ENCODE measurements at places on chromosomes 6 and 20.

GRCh38 chr6:134351615-134352474 lies 33.9 kb upstream of the SGK1 start:
- DNase-seq, result no peak

GRCh38 chr6:19413323-19413722 lies 423.8 kb upstream of the ID4 start:
- no peak for DNase-seq

GRCh38 chr20:47400685-47401084 lies 44.2 kb upstream of the ZMYND8 start:
- no peak for DNase-seq

DNA sequence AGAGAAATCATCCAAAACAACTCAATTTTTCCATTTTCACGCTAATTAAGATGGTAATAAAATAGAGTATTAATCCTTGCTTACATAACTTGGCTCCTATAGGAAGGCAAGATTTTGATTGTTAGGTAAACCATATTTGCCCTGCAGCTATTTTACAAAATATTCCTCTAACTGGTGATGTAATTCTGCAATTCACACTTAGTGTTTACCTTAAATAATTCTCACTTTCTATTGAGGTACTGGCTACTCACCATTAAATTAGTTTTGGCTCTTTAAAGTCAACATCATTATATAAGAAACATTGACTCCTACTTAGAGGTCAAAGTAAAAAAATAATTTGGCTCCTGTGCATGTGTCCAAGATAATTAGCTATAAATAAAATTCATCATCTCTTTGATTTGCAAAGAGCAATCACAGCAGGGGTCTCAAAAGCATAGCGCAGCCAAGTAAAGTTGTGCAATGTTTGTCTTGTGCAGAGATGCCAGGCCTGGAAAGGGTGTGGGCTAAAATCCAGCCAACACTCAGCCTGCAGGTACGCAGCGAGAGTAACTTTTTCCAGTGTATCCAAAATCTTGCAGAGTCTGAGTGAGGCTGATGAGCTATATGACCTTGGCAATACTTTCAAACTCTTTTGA lies 501.2 kb downstream of the MMUT start:
- no peak for DNase-seq

GRCh38 chr6:63731930-63732329 lies 96.3 kb downstream of the PHF3 start:
- DNase-seq, result no peak

DNA sequence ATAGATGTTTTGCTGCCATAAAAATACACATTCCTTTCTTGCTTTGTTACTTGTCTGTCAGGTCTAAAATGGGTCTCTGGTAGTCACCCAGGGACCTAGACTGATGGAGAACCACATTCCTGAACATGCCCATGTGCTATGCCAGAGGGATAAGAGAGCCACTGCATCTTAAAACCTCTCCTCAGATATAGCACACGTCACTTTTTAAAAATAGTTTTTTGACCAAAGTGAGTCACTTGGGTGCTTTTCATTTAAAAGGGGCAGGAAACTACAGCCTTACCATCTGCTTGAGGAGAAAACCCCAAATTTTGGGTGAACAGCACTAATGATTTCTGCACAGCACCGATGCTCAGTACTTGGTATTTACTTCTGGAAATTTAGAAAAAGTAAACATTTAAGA lies 197.8 kb downstream of the OGFRL1 start:
- no peak for DNase-seq

- no peak for DNase-seq
These were observed 20.2 kb downstream of the HLA-DPA1 start for GRCh38 chr6:33053230-33053629.

GRCh38 chr20:16747291-16747811 lies 807 bp upstream of the OTOR start:
- DNase-seq, result no peak

DNA sequence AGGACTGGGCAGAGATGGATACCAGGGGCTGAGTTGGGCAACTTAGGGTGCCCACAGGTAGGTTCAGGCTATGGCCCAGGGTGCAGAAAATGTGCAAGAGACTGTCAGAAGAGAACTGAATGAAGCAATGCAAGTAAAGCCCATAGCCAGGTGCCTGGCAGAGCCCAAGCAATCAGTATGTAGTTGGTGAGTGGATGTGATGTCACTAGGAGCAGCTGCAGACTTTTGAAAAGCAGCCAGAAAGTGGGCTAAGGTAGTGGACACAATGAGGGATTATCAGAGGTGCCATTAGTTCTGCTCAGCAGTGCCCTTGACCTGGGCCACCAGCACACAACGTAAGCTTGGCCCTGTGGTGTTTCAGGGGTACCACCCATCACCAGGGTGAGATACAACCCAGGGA lies 135.3 kb downstream of the SOBP start:
- DNase-seq, result no peak

DNA sequence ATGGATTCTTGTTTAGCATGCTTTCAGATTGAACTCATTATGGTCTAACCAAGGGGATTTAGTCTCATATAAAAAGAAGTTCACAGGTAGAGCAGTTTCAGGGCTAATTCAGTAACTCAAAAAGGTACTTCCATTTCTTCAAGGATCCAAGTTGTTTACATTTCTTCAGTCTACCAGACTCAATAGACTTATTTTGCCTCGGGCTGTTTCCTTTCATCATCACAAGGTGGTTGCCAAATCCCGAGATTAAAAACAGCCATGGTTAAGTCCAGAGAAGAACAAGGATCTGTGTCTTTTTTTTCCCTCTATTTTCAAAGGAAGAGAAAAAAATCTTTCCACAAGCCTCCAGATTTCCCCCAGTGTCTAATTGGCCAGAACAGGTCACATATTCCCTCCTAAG lies 69.8 kb upstream of the SNX9 start:
- DNase-seq, result no peak

- DNase-seq, result peak; percentile 14
These were observed 115.6 kb downstream of the TMEM170B start for GRCh38 chr6:11653028-11653583.

- DNase-seq, result no peak
These were observed 2.8 kb downstream of the RNF24 start for GRCh38 chr20:4012589-4012988.

DNA sequence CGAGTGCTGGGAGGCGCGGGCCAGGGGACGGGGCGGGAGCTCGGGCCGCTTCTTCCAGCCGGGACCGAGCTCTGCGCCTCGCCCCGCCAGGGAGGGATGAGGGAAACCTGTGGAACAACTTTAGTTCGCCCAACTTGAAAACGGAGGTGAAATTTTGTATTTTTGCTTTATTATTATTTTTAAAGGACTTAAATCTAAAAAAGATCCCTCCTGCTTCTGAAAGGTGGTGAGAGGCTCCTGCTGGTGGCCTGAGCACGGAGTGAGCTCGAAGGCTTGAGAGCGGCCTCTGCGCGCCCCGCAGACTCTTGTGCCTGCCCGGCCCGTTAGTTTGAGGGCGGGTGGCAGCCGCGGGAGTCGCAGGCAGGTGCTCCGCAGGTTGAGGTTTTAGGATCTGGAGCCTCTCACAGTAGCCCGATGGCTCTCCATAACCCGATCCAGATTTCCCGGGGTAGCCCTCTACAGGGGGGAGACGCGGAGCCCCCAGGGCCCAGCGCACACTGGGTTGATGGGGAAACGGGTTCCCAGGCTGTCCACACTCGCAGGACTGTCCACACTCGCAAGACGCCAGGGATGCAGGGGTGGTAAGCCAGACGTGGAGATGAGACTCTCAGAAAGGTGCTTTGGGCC lies 46.2 kb upstream of the SUPT3H start:
- DNase-seq, result no peak

GRCh38 chr20:36773107-36773596 lies 411 bp downstream of the DSN1 start:
- DNase-seq, result no peak

- no peak for DNase-seq
These were observed 283.6 kb upstream of the CNR1 start for GRCh38 chr6:88449770-88450169.

DNA sequence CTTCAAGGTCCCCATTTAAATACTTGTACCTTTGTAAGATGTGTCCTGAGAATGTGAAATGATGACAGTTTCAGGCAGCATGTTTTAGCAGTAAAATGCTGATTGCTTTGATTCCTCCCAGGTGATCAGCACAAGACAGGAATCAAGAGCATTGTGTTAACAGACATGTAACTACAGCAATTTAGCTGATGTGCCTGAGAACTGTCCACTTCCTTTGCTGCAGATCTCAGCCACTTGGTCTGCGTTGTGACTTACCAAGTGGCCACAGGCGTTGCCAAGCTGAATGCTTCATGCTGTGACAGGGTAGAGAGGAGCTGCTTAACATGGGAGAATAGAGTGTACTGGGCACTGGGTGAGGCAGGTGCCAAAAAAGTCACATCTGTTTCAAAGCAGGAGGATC lies 767.0 kb upstream of the POU3F2 start:
- DNase-seq, result no peak
